ENCODE measurements at places on chromosomes 6 and 20.

- DNase-seq = no peak
Observed at GRCh38 chr20:25054995-25055629, 2.8 kb downstream of the ACSS1 start.

DNA sequence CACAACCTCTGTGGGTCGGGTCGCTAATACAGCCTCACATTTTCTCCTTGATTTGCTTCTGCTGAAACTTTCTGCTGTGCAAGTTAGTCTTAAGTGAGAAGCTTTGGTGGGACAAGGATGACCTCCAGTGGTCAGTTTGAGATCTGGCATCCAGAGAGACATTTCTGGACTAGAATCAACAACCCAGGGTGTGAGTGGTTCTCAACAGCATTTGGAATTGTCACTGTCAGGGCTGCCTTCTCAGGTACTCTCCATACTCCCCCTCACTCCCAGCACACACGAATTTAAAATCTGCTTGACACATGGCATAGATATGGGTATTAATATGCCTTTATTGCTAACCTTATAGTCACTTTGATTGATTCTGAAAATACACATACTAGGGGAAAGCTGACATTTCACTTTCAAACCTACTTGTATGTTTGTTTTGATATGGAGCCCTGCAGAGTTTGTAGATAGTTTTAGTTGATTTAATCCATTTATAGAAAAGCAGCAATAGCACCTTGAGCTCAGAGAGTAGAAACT, 13.2 kb downstream of the OTOR start:
- DNase-seq = peak; percentile 73

DNA sequence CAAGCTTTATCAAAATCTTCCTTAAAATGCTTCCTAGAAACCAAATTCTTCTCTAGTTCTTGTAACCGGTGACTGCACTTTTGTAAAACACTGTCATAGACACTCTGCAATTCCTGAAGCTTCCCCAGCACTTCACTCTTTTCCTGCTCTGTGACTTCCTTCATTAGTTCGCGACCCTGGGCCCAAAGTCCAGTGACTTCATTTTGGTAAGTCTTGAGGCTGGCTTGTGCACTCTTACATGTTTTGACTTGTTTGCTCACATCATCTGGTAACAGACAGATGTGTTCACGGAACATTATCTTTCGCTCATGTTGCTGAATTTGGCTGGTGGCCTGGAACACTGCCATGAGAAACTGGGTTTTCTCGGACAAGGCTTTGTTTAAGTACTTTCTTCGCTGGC, 306.2 kb downstream of the SYNE1 start:
- DNase-seq = no peak

GRCh38 chr20:57810511-57811373, 100.9 kb upstream of the PMEPA1 start:
- no peak for DNase-seq

DNA sequence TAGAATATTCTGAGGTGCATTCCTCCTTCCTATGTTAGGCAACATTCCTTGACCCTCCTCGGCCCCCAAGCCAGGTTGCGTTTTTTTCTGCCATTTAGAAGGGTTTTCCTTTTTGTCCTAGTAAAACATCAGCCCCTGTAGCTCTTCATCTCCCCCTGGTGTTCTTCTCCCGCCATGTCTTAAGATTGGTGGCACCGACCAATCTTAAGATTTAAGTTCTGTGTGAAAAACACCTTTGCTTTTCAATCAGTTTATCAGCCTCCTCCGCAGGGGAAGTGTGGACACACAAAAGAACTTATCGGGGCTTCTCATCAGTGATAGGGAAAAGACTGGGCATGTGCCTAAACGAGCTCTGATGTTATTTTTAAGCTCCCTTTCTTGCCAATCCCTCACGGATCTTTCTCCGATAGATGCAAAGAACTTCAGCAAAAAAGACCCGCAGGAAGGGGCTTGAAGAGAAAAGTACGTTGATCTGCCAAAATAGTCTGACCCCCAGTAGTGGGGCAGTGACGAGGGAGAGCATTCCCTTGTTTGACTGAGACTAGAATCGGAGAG, 719 bp upstream of the EDN1 start:
- peak; percentile 64 for DNase-seq

DNA sequence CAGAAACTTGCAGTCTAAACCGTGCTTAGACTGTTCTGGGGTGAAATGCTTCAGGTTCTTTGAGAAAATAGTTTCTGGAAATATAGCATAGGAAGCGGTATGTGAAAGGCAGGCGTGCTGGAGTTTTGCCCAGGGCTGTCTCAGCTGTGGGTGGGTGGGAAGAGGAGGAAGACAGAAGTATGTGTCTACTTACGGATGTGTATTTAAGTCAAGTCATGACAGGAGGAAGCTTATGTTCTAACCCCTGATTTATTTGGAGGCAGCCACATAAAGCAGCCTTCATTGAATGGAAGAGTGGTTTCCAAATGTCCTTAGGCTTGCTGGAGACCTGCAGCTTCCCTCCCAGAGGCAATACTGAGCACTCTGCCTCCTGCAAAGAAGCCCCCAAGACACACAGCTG, 345.8 kb upstream of the PRND start:
- DNase-seq = no peak

- DNase-seq = no peak
Observed at GRCh38 chr6:17709476-17709875, 2.8 kb upstream of the NUP153 start.

DNA sequence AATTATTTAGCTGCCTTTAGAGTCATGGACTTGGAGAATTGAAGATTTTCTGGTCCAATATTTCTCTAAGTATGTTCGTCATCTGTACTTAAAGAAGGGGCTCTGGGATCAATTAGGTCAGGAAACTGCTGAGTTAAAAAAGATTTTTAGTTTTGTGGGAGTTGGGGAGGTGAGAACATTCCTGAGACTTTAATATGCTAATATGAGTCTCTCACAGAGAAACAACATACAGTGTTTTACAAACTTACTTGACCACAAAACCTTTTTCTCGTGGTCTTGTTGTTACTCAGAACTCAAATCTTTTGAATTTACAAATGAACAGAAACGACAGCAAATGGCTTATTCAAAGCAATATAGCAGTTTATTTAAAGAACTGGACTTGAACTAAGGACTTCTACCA, 67.9 kb downstream of the LIN28B start:
- DNase-seq = no peak

DNA sequence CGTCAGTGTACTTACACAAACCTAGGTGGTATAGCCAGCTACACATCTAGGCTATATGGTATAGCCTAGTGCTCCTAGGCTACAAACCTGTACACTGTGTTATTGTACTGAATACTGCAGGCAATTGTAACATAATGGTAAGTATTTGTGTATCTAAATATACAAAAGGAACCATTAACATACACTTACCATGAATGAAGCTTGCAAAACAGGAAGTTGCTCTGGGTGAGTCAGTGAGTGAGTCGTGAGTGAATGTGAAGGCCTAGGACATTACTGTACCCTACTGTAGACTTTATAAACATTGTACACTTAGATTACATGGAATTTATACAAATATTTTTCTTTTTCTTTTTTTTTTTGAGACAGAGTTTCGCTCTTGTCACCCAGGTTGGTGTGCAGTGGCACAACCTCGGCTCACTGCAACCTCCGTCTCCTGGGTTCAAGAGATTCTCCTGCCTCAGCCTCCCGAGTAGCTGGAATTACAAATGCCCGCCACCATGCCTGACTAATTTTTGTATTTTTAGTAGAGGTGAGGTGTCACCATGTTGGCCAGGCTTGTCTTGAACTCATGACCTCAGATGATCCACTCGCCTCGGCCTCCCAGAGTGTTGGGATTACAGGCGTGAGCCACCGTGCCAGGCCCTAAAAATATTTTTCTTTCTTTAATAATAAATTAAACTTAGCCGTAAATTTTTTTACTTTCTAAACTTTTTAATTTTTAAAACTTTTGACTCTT, 15.4 kb upstream of the KIAA1755 start:
- no peak for DNase-seq

DNA sequence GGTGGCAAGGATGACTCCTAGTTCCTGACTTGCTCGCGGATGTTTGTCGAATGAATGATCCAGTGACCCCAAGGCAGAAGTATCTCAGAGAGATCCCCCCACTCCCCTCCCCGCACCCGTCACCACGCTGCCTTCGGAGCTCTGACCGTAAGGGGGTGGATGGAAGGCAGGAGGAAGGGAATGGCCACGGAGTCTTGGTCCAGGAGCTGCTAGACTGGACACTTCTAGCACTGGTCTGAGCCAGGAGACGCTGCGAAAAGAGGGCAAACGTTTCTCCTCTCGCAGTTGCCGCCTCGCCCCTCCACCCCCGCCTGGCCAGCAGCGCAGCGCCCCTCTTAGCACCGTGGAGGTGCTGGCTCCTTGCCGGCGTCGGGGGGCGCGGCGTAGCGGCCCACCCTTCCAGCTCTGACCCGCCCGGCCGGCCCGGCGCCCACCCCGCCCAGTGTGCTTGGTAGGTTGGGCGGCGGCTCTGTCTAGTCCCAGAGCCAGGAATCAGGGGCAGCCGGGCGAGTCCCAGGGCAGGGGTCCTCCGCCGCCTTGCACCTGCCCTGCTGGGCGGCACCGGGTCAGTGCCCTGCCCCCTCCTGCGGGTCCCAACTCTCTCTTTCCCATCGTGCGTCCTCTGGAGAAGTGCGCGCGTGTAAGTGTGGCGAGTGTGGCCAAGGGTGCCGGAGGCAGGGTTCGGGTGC, 2.4 kb upstream of the DBNDD2 start:
- DNase-seq = no peak

GRCh38 chr20:46545077-46545826, 5.2 kb downstream of the OCSTAMP start:
- no peak for DNase-seq

- DNase-seq = no peak
Observed at GRCh38 chr6:128499079-128499731, 21.2 kb downstream of the PTPRK start.

- DNase-seq = no peak
Observed at GRCh38 chr6:170124836-170125235, 166.0 kb downstream of the DLL1 start.

DNA sequence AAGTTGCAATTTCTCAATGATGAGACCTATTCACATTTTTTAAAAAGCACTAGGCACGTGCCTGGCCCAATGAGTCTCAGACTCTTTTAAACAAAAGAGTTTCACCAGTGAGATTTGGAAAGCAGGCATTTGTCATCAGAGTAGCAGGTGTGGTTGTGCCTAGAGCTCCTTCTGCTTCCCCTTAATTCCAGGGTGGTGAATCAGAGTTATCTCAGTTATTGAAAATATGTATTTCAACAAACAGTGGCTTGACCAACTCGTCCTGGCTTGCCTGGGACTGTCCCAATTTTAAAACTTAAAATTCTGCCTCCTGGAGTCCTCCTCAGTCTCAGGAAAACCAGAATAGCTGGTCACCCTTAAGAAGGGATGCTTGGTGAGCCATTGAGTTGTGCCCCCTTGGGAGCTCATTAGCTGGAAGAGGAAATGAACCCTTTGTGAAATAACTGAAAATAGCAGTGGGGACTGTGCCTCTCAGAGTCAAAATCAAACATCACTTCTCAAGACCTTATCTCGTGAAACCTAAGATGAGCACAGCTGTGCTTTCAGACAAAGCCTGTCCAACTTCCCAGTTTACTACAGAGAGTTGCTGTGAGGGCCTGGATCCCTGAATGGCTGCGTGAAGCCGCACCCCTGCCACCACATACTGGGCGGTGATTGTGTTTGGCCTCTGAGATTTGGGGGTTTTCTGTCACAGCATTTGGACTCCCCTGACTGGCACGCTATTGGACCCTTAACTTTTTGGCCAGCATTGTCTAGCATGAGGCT, 116.3 kb downstream of the ANKRD60 start:
- peak; percentile 4 for DNase-seq

DNA sequence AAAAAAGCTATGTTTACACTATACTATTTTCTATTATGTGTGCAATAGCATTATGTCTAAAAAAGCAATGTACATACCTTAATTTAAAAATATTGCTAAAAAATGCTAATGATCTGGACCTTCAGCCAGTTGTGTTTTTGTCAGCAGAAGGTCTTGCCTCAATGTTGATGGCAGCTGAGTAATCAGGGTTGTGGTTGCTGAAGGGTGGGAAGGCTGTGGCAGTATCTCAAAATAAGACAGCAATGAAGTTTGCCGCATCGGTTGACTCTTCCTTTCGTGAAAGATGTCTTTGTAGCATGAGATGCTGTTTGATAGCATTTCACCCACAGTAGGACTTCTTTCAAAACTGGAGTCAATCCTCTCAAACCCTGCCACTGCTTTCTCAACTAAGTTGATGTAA, 134.7 kb upstream of the CDYL start:
- no peak for DNase-seq

DNA sequence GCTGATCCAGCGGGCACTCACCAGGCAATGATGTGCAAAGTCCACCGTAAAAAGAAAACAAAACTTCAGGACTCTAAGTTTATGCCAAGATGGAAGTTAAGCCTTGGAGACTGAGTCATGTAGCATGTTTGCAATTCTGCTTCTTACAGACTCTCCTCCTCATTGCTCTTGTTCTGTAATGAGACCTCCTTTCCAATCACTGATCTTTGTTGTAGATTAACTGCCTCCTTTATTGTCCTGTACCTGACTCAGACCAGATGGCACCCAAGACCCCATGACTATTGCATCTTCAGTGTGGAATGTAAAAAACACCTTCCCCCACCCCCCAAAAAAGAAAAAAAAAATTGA, 11.2 kb downstream of the NEU1 start:
- DNase-seq = no peak

- no peak for DNase-seq
Observed at GRCh38 chr6:119307056-119307455, 42.5 kb downstream of the MAN1A1 start.

- no peak for DNase-seq
Observed at GRCh38 chr6:99575544-99576227, 7.2 kb upstream of the CCNC start.

GRCh38 chr6:43021270-43022047, at the start of gene RRP36:
TSS of gene RRP36 (plus strand) at chr6:43021623. CDS start at chr6:43021655, 32 bp downstream.
- peak; percentile 80 for DNase-seq

DNA sequence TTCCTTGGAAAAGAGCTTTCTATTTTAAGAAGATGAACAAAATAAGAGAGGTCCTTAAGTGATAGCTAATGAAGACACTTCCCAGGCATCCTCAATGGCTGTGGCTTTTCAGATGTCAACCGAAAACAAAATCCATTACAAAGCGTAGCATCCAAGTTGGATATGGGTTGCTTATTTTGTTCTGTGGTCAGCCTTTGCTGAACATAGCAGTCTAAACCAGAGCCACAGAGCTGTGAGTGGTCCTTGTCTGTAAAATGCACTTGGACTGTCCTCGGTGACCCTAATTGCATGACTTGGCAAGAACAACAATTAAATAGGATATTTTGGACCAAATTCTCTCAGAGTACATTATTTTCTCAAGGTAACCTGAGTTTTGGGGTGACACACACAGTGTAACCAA, 10.4 kb upstream of the BFSP1 start:
- DNase-seq = no peak

GRCh38 chr6:34890533-34890925, 1.5 kb downstream of the ANKS1A start:
- DNase-seq = no peak

- peak; percentile 27 for DNase-seq
Observed at GRCh38 chr6:136975089-136975715, 53.1 kb downstream of the SLC35D3 start.

DNA sequence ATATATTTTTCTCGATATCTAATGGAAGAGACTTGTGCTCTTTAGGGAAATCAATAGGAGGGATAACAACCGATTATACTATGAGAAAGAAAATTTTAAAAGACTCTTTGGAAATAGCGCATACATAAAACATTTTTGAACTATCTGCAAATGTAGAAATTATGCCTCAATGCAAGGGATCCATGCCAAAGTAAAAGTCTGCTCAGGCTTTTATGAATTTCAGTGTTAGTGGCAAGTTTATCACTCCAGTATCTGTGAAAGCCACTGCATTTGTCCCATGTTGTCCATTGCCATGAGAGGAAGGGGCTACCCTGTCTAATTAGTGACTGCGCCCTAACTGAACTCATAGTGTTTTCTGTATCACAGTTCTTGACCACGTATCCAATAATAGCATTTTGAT, 81.4 kb downstream of the TSHZ2 start:
- DNase-seq = no peak

Data from OCI-LY7 (cell line).